ENCODE measurements at places on chromosomes 2 and 18.

GRCh38 chr2:233312874-233313273 lies 5.3 kb downstream of the SAG start:
- DNase-seq = peak; percentile 39

GRCh38 chr2:163735685-163736432 lies at the start of gene FIGN:
Gene FIGN, minus strand, starts transcription at chr2:163736008. Its CDS starts 1,081 bp downstream, at chr2:163734927.
- DNase-seq = no peak

DNA sequence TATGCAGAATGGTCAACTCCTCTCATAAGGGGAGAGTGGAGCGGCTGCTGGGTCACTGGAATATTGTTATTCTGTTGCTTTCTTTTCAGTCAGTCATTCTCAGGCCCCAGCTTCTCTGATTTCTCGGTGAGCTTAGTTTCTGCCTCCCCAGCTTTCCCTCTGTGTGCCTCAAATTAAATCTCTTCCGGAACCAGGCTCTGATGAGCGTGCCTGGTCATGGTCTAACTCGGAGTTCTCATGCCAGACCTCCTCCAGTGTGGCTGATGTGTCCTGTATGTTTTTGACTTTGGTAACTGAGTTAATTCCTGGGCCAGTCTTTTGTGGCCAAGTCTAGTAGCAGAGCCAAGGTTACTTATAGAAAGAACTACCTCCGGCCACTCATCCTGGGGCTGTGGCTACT lies 4.9 kb upstream of the STK11IP start:
- DNase-seq = no peak

GRCh38 chr2:237232166-237232565 lies 146.5 kb downstream of the COPS8 start:
- DNase-seq = no peak

GRCh38 chr2:1968988-1969700 lies 224.8 kb upstream of the PXDN start:
- no peak for DNase-seq

DNA sequence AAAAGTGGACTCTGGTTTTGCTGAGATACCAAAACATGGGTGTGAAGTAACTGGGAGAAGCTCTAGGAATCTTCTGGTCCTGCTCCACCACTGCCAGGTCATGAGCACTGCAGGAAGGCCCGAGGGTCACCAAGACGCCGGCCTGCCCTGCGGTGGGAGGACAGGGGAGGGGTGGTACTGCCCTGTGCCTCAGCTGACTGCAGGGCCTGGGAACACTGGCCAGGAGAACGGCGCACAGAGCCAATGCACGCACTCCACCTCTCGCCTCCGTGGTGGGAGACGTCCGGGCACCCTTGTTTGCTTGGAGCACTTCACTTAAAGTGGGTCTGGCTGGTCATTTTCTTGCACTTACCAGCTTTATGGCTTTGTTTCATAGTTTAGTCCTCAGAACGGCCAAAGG lies 153.4 kb downstream of the SH3RF3 start:
- DNase-seq = no peak

DNA sequence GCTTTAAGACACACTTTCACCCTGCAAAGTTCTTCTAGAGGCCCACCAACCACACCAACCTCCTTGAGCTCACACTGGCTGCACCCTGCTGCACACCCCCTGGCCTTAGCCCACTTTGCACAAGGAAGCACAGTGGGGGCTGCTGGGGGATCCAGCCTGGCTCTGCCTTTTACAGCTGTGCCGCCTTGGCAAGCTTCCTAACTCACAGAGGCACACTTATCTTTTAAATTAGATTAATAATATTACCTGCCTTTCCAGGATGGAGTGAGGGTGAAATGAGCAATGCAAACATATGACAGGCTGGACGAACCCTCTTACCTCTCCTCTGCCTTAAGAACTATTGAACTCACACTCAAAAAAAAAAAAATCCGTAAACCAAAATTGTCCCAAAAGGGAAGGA lies 715.8 kb upstream of the ID2 start:
- DNase-seq = no peak

DNA sequence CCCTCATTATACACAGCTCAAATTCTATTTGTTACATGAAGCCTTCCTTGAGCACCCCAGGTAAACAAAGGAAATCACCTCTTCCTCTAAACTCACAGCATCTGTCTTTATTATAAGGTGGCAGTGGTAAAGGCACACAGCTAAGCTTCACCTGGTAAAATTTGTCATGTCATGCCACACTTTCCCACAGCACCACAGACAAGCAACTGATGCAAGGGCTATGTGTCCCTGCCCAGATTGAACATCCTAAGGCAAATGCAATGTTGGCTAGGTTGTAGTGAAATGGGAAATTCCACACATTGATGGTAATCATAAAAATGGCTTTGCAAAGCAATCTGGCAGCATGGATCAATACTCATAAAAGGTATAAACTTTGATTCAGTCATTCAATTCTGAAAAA lies 18.9 kb downstream of the LDAH start:
- DNase-seq = no peak

GRCh38 chr2:75667884-75668283 lies 21.3 kb downstream of the MRPL19 start:
- no peak for DNase-seq

DNA sequence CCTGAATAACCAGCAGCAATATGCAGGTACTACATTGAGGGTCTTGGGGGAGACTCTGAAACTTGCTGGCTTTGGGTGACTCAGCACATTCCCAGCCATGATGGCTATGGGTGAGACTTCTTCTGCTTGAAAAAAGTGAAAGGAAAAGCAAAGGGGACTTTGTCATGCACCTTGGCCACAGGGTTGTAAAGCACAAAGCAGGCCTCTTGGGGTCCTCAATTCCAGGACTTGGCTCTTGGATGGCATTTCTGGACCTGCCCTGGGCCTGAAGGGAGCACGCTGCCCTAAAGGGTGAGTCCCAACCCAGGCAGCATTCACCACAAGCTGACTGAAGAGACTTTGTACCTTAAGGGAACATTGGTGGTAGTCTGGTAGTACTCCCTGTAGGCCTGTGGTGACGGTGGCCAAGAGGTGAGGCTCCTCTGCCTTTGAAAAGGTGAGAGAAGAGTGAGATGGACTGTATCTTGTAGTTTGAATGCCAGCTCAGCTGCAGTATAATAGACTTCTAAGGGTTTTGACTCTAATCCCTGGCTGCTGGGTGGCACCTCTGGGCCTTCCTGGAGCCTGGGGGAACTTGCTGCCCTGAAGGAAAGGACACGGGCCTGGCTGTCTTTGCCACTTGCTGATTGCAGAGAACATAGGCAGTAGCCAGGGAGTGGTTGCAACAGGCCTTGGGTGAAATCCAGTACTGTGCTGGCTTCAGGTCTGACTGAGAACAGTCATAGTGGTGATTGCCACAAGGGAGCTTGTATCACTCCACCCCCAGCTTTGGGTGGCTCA lies 36.5 kb upstream of the CYTIP start:
- DNase-seq = no peak

DNA sequence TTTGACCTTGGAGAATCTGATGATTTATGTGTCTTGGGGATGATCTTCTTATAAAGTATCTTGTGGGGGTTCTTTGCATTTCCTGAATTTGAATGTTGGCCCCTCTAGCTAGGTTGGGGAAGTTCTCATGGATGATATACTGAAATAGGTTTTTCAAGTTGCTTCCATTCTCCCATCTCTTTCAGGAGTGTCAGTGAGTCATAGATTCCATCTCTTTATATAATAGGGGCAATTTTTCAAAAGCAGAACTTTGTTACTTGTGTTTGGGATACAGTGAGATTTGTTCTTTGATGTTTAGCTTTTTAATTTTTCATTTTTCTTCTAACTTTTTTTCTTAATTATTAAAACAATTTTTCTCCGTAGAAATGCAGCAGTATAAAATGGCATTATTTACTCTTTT lies 19.4 kb downstream of the TMEM87B start:
- no peak for DNase-seq

- no peak for DNase-seq
These were observed 1.7 kb downstream of the IMPA2 start for GRCh38 chr18:11982981-11983380.

DNA sequence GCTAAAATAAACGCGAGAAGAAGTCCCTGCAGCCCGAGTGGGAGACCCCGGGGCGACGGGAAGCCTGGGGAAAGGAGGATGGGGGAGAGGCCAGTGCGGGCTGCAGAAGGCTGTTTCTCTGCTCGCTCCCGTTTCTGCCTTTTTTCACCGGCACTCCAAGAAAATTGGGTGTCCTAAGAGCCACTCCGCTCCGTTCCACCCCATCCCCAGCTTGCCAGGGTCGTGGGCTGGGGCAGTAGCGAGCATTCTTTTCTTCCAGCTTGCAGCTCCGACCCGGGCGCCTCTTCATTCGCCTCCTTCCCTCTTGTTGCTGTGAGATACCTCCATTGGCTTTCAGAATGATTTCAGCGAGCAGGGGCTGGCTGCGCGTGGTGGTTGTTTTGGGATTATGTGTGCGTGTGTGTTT lies 1.1 kb downstream of the HOXD3 start:
- no peak for DNase-seq

- DNase-seq = no peak
These were observed 41.5 kb upstream of the OTOS start for GRCh38 chr2:240182001-240182400.

DNA sequence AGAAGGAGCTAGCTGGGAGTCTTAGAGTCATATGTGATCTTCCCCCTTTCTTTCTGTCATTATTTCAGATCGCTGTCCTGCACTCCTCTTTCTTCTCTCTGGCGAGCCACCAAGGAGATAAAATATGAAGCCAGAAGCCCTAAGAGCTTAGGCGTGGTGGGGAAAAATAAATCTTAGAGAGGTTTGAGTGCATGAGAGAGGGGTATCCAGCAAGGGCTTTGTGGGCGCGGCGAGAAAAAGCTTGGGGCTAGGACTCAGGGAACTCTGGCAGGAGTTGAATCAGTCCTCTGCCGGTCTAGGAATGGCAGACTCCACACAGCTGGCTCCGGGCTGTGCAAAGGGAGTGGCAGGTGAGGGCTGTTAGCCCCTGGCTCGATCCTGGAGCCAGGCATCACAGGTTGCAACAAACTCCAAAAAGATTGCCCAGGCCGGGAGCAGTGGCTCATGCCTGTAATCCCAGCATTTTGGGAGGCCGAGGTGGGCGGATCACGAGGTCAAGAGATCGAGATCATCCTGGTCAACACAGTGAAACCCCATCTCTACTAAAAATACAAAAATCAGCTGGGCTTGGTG lies 20.1 kb upstream of the IGFBP5 start:
- no peak for DNase-seq
